ENCODE measurements at places on chromosomes 2 and 18. TPM values are rescaled to one million over a fixed set of nuclear protein-coding genes. Genes with fewer than 3 reads are reported as not detected.

DNA sequence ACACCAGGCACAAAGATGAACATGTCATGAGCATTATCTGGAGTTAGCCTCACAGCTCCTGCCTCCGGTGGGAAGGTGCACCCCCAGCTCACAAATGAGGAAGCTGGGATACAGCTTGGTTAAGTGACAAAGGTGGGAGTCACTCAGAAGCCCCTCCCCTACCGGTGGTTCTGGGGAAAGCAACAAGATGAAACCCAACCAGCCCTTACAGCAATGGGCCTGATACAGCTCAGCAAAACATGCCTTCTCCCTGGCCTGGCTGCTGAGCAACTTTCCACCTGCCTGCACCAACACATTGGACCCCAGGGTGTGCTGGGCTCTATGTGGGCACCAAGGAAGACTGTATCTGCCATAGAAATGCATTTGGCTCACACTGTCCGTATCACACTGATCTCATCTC is 113.2 kb downstream of the GYPC start:
- DNase-seq: no peak
- no peaks in the 10 kb centered on the region for H3K27me3 ChIP-seq
- no peak overlapping the region for H3K4me3 ChIP-seq
- H3K36me3 ChIP-seq: no peaks in the 10 kb centered on the region

GRCh38 chr2:181317511-181317910 is 139.7 kb upstream of the ITGA4 start:
- no peak overlapping the region for H3K27ac ChIP-seq
- H3K4me1 ChIP-seq: peaks cover 15% of the 10 kb centered on the region
- DNase-seq: no peak
- no peaks in the 10 kb centered on the region for H3K36me3 ChIP-seq

DNA sequence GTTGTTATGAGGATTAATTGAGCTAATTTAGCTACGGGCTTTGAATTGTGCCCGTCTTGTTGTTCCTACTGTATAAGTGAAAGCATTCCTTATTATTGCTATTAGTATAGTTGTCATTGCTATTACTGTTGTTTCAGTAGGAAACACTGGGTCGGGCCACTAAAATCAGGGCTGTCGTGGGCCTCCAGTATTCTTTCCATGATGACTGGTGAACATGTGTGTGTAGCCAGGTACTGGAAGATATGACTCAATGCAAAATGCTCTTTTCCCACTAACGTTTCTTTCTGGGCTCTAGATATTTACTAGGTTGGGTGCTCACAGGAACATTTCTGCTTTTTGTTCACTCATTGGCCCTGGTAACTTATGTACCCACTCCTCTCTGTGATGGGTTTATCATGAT is 4.9 kb downstream of the TTL start:
- peaks cover 10% of the 10 kb centered on the region for H3K4me1 ChIP-seq
- H3K36me3 ChIP-seq: peaks cover 30% of the 10 kb centered on the region
- H3K4me3 ChIP-seq: no peak overlapping the region
- DNase-seq: no peak
- no peaks in the 10 kb centered on the region for H3K27me3 ChIP-seq

DNA sequence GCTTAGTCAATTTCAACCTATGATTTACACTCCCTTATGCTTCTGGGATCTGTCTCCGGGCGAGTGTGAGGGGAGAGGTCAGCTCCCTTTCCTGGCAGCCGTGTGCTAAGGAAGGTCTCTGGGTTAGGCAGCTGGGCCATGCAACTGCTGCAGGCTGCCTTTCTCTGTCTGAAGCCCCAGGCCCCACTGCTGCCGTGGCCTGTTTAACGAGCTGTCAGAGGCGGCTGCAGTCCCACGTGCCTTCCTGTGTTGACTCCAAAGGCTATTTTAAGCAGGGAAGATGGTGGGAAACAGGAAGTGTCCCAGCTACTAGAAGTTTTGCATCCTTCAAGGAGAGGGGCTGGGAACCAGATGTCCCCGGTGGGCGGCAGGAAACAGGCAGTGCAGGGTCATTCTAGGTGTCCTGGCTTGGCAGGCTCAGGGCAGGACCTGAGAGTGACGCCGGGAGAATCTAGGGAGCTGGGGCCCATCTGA is 186.4 kb downstream of the TNS1 start:
- H3K4me3 ChIP-seq: no peak overlapping the region
- no peak overlapping the region for H3K27ac ChIP-seq
- no peaks in the 10 kb centered on the region for H3K36me3 ChIP-seq
- H3K27me3 ChIP-seq: no peaks in the 10 kb centered on the region
- no peaks in the 10 kb centered on the region for H3K4me1 ChIP-seq
- peak; percentile 11 for DNase-seq

- no peaks in the 10 kb centered on the region for H3K36me3 ChIP-seq
- H3K27ac ChIP-seq: no peak overlapping the region
- H3K4me3 ChIP-seq: no peak overlapping the region
- H3K4me1 ChIP-seq: no peaks in the 10 kb centered on the region
Measured at GRCh38 chr18:21912339-21913239, 172.0 kb downstream of the MIB1 start.

DNA sequence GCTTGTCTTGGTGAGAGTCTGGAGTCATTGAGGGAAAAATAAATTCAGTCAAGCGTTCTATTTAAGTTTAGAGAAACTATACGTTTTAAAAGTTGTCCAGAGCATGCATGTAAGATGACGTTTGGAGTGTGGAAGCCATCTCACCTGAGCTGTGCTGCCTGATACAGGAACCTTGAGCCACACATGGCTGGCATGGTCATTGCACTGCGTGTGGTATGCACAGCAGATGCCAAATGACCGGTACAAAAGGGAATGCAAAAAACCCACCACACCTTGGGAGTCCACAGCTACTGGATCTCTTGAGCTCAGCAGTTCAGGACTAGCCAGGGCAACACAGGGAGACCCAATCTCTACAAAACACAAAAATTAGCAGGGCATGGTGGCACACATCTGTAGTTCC is 4.3 kb downstream of the MZT2B start:
- H3K4me1 ChIP-seq: no peaks in the 10 kb centered on the region
- no peaks in the 10 kb centered on the region for H3K27me3 ChIP-seq
- H3K4me3 ChIP-seq: no peak overlapping the region
- no peaks in the 10 kb centered on the region for H3K36me3 ChIP-seq
- H3K27ac ChIP-seq: no peak overlapping the region
- no peak for DNase-seq

DNA sequence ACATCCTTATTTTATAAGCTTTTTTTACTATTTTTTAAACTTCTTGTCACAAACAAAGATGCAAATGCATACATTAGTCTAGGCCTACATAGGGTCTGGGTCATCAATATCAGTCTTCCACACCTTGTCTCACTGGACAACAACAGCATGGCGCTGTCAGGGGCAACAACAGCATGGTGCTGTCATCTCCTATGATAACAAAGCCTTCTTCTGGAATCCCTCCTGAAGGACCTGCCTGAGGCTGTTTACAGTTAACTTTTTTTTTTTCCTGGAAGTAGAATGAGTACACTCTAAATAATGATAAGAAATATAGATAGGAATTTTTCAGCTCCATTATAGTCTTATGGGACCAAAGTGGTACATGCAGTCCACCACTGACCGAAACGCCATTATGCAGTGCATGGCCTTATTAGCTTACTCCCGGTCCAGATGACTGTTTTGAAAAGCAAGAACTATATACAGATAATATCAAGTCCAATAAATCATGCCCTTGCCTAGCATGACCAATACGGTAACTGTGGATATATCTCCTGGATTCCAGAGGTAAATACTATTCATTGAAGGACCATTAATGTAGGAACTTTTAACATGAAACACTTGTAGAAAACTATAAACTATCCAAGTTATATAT is 38.4 kb downstream of the TCF4 start:
- no peak overlapping the region for H3K27ac ChIP-seq
- no peak overlapping the region for H3K4me3 ChIP-seq
- H3K27me3 ChIP-seq: no peaks in the 10 kb centered on the region
- peaks cover 23% of the 10 kb centered on the region for H3K4me1 ChIP-seq

DNA sequence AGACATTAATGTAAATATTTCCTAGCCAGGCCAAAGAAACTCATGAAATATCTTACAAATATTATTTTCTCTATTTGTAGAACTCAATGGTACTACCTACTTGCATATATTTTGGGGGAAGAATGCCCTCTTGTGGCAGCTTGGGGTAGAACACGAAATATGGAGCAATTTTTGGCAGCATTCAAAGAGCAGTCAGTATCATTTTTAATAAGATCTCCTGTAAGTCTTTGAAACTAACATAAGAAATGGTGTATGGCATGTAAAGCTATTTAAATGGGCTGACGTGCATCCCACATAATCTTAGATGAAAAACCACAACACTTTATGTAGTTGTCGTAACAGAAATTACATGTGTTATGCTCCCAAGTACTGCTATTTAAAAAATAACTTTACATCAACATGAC is 62.3 kb upstream of the CCDC195 start:
- no peak overlapping the region for H3K4me3 ChIP-seq
- no peaks in the 10 kb centered on the region for H3K36me3 ChIP-seq
- no peaks in the 10 kb centered on the region for H3K27me3 ChIP-seq
- H3K27ac ChIP-seq: peak overlapping the region; percentile 2
- peak; percentile 89 for DNase-seq

GRCh38 chr2:48438266-48438665 is 91.7 kb upstream of the STON1 start:
- 0 out of 2 replicates have a peak, but pooled peaks cover 7% of the 10 kb centered on the region for H3K4me1 ChIP-seq
- no peaks in the 10 kb centered on the region for H3K36me3 ChIP-seq
- no peak for DNase-seq
- no peak overlapping the region for H3K27ac ChIP-seq
- H3K27me3 ChIP-seq: no peaks in the 10 kb centered on the region

Gene NYAP2
- total RNA-seq: 0.69 TPM

All from SJCRH30 (cell line).